M059J (cell line): ENCODE measurements at places on chromosomes 2 and 18.

GRCh38 chr2:43340066-43340465 is 113.7 kb upstream of the ZFP36L2 start:
- DNase-seq, result peak; percentile 67

DNA sequence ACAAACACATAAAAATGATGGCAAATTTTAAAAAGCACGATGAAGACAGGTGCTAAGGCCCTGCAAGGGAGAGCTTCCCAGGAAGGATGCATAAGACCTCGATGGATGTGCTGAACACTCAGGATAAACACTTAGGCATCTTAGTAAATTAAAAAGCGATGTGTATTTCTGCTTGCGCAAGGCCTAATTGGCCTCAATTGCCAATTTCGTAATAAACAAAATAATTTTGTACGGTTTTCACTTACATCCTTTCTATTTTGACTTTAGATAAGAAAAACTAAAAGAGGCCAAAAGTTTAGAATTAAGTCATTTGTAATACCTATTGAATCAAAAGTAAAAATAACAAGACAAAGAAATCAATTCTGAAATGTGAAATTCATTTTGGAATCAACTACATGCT is 189.1 kb downstream of the TCF4 start:
- DNase-seq, result no peak

- DNase-seq, result no peak
These were observed 81.3 kb downstream of the VWC2L start for GRCh38 chr2:214492152-214492551.

DNA sequence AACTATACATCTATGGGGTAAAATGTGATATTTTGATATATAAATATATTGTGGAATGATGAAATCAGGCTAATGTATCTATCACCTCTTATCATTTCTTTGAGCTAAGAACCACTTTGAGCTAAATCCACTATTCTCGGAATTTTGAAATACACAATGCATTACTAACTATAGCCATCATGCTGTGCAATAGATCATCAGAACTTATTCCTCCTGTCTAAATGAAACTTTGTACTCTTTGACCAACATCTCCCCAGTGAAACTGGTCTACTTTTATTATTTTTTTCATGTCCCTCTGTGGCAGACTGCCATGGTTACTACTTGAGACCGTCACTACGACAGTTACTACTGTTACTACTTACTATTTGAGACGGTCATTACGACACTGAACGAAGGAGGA is 11.4 kb downstream of the PECR start:
- DNase-seq, result no peak

DNA sequence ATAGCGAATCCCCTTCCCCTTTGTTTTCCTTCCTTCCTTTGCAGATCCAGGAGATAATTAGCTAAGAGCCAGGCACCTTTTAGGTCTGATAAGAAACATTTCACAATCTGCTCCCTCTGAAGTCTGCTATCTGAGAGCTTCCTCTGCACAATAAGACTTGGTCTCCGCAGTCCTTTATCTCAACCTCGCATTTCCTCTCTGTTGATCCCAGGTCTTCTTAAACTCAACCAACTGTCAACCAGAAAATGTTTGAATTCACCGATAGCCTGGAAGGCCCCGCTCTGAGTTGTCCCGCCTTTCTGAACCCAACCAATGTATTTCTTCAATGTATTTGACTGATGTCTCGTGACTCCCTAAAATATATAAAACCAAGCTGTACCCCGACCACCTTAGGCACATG is 78.4 kb upstream of the CTDP1 start:
- DNase-seq, result no peak

GRCh38 chr2:127392133-127392827 is 4.5 kb upstream of the MAP3K2 start:
- peak; percentile 43 for DNase-seq

GRCh38 chr2:97761192-97761591 is 47.8 kb downstream of the ZAP70 start:
- no peak for DNase-seq

DNA sequence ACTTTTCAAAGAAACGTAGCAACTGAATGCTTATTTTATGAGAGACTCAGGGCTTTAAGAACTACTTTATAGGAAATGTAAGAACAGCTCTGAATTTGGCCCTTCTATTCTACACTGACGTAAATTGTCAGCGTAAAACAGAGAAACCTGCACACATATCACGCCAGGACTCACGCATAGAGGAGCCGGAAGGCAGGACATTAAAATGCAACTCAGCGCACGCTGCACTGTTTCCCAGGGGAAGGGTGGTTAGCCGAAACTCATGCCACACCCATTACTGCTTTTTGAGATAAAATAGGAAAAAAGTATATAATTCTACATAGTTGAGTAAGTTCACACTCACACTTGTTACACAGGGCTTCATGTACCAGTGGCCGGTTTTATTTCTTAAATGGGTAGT is 7.4 kb downstream of the TUBB6 start:
- no peak for DNase-seq

- DNase-seq, result no peak
These were observed 927.0 kb downstream of the DPP10 start for GRCh38 chr2:115369400-115369799.

- no peak for DNase-seq
These were observed 18.3 kb upstream of the ICOS start for GRCh38 chr2:203918264-203918663.

DNA sequence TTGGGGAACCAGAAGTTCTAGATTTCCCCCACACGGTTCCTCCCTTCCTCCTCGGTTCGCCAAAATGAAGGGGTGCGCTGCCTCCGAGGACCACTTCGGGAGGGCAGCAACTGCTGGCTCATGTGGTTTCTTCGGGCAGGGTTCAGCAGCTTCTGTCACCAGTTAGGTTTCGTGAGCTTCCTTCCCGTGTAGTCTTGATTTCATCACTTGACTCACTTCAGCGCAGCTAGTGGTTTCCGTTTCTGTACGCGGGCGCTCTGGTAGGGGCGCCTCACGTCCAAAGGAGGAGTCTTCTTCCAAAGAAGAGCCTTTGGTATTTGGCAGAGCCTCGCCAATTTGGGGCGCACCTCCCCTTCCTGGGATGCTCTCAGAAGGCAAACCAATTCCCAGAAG is 485 bp upstream of the GALNT3 start:
- no peak for DNase-seq

DNA sequence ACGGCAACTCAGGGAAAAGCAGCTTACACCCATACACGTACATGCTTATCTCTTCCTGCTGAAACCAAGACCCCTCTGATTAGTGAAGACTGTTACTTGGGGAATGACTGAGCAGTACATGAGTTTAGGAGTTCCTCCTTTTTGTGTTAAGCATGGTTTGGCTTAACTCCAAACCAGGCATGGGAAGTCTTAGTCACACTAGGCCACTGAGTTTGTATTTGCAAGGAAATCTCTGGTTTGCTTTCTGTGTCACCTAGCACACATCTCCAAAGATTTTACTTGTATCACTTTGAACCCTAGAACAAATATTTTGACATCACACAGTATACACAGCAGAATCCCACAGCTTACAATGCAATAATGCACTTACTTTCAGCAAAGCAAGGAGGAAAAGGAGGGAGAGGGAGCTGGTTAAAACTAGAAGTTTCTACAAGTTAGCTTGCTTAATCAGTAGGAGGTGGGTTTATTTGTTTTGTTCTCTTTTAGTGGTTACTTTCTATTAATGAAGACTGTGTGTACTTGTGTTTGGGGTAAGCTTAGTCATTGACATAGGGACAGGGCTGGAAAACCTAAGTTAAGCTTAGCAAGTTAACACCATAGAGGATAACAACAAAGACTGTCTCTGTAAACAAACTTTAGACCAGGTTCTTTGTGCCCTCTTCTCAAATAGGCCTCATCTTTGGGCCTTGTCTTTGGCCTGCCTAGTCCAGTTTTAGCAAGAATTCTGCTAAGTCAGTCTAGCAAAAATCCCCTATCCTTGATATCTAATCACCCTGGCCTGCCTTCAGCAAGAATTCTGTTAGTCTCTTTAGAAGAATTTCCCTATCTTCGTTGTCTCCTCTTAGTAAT is 219.4 kb downstream of the MREG start:
- peak; percentile 97 for DNase-seq

DNA sequence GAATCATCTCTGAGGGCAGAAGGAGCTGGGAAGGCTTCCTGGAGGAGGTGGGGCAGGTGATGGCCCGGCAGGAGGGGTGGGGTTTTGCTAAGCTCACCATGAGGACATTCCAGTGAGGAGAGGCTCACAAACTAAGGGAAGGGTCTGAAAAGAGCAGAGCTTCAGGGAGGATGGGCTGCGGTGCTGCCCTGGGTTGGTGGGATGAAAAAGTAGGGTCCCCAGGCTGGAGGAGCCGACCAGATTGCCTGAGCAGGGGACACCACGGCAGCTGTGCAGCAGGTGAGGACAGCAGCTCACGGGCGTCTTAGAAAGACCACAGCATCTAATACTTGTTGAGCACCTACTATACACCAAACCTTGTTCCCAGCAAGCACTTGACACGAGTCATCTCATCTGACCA is 82.2 kb downstream of the DYSF start:
- DNase-seq, result no peak

- DNase-seq, result no peak
These were observed 125.8 kb downstream of the GALNT14 start for GRCh38 chr2:31012406-31012805.

DNA sequence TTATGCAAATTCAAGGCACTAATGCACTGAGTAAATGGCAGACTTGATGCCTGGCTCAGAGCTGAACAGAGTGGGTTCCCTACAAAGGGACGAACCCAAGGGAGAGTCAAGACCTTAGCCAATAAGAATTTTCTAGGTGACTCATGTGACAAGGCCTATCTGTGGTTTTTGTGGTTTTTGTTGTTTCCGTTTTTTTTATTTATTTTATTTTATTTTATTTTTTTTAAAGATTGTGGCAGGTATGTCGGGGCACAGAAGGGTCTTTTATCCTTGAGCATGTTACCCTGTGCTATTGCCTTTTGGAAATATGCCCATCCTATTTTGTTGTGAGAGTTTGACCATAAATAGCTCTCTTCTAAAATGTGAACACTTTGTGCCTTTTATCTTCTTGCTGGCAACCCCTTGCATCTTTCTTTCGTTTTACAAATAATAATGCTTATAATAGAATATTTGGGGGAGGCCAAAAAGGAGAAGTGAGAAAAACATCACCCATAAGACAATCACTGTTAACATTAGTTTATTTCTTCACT is 113.4 kb upstream of the AQP4 start:
- peak; percentile 9 for DNase-seq

DNA sequence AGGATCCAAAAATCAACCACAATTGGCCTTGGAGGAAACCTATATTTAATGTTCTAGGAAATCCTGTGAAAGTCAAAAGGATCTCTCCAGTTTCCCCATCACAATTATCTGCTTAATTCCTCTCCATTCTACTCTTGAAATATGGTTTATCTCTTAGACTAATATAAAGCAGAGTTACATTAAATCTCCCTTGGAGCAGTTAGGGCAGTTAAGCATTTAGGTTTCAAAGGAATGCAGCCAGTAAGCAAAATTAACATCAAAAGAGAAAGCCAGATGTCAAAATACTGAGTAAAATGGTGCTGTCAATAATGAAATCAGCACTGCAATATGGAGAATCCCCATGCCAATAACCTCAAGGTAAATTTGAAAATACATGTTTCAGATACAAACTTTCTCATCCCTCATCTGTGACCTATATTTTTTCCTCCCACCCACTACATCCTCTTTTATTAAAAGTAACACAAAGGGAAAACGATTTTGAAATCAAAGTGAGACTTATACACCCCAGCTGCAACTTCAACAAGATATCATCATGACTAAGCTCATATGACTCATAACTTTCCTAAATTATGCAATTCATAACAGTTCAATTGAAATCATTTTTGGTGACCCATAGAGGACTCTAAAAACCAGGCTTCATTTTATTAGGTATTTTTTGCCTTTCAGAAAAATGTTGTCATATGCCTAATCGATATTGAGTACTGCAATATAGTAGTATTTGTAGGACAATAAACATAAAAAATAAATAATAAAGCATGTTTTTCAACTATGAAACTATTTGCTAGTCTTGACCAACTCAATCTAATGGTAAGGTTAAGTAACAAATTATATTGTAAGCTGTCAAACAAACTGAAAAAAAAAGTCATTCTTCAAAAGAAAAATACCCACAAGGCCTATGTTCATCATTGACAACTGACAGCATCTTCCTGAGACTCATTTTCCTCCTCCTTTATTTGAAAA is 3.1 kb downstream of the ADAM17 start:
- peak; percentile 52 for DNase-seq

GRCh38 chr2:149892563-149892962 is 305.0 kb upstream of the MMADHC start:
- no peak for DNase-seq
